ENCODE measurements at places on chromosomes 11 and 22.
A peak's percentile ranks its signal among the peaks of the same experiment; 100 is the strongest.

DNA sequence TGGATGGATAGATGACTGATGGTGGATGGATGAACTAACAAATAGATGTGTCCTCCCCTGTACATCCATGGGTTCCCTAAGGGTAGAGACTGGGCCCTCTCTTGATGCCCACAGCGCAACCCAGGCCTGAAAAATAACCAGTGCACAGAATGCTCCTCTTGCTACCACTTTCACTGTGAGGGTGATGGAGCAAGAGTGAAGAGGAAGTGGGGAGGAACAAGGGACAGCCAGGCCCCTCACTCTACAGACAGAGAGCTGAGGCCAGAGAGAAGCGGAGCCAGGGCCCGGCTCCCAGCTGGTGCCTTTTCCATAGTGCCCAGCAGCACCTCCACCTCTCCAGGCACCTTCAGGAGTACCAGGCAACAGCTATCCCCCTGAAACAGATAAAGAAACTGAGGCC, 67.7 kb downstream of the THAP12 start:
- no peak for DNase-seq

DNA sequence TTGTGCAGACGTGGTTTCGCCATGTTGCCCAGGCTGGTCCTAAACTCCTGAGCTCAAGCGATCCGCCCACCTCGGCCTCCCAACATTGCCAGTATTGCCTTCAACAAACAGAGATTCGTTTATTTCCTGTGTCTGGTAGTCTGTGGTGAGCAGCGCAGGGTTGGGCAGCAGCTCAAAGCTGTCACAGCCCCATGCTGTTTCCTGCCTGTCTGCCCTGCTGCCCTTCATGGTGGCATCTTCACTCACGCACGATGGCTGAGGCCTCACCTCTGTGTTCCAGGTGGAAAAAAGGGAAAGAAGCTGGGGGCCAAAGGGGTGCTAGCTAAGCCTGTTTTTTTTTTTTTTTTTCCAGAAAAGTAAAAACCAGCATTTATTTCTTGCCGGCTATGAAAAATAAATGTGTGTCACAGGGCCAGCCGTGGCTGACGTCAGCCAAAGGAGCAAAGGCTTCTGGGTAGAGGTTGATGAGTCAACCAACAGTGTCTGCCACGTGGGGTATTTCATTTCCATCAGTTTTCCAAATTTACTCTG, 28.8 kb downstream of the TBC1D22A start:
- DNase-seq = peak; percentile 54

DNA sequence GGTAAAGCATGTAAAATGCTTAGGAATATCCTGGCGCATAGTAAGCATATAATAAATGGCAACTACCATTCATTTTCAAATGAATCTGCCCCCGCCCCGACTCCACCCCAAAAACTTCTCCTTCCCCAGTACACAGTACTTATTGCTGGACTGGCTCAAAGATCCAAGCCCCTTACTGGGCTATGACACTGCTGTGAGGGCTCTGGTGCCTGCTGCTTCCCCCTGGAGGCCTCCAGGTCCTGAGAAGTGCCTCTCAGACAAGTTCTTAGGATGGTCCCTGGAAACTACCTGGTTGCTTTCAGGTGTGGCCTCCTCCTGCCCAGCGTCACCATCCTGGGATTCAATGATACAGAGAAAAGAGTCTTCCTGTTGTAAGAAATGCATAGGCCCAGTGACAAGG, 190.6 kb upstream of the NTM start:
- no peak for DNase-seq

GRCh38 chr11:78425399-78426070, 7.9 kb upstream of the GAB2 start:
- DNase-seq = no peak

- no peak for DNase-seq
These were observed 74.7 kb upstream of the C11orf87 start for GRCh38 chr11:109347304-109347703.

- no peak for DNase-seq
These were observed 29.4 kb upstream of the BRSK2 start for GRCh38 chr11:1360181-1360834.

DNA sequence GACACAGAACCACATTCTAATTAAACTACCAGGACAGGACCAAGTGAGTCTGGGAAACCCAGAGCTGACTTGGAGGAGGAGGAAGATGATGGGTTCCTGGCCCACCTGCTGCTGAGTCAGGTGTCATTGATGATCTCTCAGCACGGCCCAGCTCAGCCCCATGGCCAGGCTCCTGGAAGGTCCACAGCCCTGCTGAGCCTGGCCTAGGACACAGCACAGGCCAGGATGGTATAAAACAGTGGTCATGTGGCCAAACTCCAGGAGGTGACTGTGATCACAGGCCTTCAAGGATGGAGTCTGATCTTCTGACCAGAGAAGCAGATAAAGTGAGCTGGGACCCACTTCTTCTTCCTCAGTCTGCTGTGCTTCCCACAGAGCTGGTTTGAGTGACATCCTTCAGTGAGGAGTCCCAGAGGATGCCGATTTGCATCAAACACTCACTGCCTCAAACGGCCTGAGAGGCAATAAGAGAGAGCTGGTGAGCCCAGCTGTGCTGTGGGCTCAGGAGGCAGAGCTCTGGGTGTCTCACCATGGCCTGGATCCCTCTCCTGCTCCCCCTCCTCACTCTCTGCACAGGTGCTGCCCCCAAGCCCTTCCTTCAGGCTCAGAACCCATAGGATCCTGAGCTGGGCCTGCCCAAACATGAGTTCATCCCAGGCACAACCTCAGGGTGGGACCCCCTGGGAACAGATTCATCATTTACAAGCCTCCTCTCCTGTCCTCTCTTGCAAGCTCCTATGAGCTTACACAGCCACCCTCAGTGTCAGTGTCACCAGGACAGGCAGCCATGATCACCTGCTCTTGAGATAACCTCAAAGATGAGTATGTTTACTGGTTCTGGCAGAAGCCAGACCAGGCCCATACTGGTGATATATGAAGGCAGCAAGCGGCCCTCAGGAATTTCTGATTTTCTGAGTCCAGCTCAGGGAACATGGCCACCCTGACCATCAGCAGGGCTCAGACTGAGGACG, 37.7 kb upstream of the IGLL5 start:
- no peak for DNase-seq

DNA sequence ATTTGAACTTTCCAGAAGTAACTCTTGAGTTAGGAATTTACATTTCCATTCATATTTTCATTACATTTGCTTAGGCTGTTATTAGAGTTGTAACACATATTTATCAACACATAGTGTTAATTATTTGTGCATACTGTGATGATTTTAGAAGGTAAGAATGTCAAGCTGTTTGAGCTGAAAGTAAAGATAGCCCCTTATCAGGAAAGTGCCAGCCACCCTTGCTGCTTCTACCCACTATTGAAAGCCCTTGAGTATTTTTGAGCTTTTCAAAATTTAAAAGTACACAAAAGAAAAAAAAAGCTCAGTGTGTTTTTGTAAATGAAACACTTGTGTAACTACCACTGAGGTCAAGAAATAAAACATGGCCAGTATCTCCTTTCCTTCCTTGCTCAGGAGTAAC, 8.0 kb downstream of the APLP2 start:
- no peak for DNase-seq

GRCh38 chr11:131491503-131491902, 121.1 kb downstream of the NTM start:
- DNase-seq = no peak

DNA sequence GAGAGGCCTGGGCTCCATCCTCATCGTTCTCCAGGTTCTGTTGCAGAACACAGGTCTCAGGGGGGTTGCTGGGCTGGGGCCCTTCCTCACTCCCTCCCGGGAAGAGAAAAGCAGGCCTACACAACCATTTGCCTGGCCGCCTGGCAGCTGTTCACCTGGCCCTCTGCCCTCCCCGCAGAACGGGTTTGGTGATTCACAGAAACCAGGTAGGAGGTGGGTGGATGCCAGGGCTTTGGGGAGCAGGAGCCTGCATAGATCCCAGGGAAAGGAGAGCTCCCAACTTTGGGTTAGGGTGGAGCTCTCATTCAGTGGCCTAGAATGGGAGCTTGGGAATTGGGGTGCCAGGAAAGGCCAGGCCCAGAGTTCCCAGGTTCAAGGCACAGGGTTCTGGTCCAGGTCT, 995 bp downstream of the TMEM134 start:
- no peak for DNase-seq

DNA sequence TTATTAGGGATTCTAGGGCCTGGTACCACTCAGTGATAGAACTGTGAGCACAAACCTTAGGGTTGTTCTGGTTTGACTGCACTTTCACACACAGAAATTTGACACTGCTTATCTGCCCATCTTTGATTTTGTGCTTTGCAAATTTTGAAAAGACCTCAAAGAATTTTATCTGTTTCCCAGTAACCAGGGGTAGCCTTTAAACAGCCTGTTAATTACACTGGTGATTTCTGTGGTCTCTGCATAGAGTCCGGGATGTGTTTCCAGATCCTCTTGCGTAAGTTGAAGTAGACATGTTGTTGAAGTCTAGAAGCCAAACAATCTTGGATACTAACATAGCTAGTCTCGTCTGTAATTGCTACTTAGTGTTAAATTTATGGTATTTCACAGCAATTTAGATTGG, 75.3 kb downstream of the C22orf31 start:
- DNase-seq = no peak

DNA sequence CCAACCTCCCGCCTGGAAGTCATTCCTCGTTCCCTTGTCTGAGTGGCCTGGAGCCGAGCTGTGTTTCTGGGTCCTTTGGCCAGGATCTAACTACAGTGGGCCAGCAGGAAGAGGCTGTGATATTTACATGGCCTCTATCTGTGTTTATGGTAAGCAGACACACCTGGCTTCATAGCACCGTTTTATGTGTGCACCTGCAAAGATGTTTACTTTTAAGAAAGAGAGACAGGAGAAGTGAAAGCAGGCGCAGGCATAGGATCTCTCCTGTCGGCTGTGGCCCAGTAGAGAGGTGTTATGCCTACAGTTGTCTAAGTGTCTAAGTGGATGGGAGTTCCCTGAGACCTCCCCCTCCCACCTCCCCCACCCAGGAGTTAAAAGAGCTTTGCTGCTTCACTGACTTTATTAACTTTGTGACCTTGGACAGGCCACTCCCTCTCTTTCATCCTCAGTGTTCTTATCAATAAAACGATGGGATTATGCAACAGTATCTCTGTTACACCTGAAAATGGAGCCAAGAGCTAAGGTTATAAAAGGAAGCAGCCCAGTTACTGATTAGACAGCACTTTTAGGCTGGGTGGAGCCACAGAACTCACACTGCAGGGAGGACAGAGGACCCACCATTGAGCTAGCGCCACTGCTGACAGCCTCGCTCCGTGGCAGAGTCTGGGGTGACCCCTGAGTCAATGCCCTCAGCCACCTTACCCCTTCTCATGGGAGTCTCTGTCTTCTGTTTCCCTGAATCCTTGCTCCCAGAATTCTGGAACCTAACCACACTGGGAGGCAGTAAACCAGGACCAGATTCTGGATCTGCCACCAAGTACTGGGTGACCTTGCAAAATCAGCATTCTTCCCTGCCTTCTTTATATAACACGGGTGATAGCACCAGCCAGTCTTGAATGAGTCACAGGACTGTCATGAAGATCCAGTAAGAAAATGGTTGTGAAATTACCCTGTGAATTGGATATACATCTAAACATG, 22.0 kb downstream of the ST14 start:
- no peak for DNase-seq

- DNase-seq = no peak
These were observed 35.1 kb downstream of the FBLN1 start for GRCh38 chr22:45537734-45538181.

GRCh38 chr11:93614173-93614722, 47.2 kb upstream of the CEP295 start:
- DNase-seq = no peak

DNA sequence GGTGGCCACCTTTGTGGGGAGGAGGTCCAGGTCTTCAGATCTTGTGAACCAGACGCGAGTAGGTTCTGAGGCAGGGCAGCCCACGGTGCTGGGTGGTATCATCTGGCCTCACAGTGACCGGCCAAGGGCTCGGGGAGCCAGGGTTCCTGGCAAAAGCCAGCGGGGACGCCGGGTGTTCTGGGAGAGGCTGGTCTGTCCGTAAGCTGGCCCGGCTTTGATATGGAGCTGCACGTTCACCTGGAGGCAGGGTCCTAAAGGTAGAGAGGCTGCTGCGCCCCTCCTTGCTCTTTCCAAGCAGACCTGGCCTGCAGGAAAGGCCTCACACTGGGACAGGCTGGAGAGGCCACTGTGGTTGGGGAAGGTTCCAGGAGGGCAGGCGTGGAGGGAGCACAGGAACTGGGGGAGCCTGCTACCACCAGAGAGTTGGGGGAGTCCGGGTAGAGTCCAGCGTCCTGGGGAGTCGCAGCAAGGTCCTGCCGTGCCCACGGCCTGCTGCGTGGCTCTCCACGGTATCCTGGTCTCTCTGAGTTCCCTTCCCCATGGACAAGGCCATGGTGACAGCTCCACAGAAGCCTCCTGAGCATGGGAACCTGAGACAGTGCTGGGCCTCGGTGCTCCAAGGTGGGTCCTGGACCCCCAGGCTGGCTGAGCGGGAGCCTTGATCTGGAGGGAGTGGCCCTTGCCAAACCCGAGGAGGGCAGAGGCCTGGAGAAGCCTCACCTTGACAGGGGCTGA, 452.4 kb upstream of the B3GAT1 start:
- DNase-seq = no peak

DNA sequence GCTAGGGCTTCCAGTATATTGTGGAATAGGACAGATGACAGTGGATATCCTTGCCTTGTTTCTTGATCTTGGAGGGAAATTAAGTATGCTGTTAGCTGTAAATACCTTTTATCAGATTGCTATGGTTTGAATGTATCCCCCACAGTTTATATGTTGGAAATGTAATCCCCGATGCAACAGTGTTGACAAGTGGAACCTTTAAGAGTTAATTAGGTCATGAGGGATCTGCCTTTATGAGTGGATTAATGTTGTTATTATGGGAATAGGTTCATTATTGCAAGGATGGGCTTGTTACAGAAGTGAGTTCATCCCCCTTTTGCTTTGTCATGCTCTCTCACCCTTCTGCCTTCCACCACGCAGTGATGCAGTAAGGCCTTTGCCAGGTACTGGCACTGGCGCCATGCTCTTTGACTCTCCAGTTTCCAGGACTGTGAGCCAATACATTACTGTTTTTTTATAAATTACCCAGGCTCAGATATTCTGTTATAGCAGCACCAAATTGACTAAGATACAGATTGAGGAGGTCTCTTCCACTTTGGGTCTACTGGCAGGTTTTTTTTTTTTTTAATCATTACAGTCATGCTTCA, 16.4 kb downstream of the CABIN1 start:
- no peak for DNase-seq

DNA sequence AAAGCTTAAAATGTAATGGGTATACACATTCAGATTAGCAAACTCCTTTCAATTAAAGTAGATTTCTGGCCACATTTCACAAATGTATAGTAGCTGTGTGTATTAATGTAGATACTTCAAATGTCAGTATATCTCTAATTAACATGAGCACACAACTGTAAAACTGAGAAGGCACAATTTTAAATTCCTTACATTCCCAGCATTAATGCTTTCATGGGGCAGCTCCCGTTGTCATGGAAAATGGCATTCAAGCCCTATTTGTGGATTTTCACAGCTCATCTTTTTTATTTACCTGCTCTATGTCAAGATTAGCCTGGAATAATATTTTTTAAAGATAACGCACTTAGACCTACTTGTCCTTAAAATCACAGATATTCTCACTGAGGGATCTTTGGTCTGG, 113.6 kb upstream of the SOX6 start:
- no peak for DNase-seq

- DNase-seq = no peak
These were observed 402.8 kb downstream of the NXPE2 start for GRCh38 chr11:115080923-115081680.
